ENCODE measurements at places on chromosomes 2 and 18.

DNA sequence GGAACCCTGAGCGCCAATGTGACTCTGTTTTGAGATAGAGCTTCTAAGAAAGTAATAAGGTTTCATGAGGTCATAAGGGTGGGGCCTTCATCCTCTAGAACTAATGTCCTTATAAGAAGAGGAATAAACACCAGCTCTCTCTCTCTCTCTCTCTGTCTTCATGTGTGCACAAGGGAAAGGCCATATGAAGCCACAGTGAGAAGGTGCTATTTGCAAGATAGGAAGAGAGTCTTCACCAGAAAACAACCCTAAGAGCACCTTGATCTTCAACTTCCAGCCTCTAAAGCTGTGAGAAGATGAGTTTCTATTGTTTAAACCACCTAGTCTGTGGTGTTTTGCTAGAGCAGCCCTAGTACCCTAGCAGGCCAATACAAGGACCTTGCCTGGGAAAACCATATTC is 55.8 kb downstream of the DOCK10 start:
- DNase-seq: no peak

GRCh38 chr2:37767959-37768925 is 96.8 kb upstream of the CDC42EP3 start:
- peak; percentile 96 for DNase-seq

- DNase-seq: no peak
These were observed 21.8 kb upstream of the NT5DC4 start for GRCh38 chr2:112698834-112699515.

GRCh38 chr2:192145496-192145895 is 49.2 kb downstream of the TMEFF2 start:
- no peak for DNase-seq

GRCh38 chr2:236552581-236553363 is 16.9 kb upstream of the ACKR3 start:
- no peak for DNase-seq

DNA sequence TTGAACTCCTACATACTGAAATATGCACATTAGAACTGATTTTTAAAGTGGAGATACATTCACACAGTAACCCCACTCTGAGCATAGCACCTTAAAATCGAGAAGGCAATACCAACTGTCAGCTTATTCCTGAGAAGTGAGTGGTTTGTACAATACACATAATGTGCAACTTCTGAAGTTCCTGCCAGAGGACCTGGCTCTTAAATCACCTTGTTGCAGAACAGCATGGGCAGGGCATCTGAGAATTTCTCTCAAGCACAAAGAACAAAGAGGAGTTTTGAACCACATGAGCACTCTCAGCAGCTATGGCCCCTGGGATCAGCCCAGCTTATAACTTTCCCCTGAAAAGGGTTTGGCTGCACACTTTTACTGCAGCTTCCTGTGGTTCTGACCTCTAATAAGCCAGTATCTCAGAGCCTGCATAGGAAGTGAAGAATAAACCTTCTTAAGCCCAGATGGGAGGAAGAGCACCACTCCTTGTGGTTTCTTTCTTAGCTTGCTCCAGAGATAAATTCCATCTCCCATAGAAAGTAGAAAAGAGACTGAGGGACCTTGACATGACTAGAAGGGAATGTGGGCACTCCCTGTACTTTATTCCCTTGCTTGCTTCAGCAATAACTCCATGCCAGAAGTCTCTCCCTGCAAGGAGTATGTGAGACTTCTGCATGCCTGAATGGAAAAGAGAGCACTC is 862.3 kb downstream of the SUCLG1 start:
- DNase-seq: no peak

DNA sequence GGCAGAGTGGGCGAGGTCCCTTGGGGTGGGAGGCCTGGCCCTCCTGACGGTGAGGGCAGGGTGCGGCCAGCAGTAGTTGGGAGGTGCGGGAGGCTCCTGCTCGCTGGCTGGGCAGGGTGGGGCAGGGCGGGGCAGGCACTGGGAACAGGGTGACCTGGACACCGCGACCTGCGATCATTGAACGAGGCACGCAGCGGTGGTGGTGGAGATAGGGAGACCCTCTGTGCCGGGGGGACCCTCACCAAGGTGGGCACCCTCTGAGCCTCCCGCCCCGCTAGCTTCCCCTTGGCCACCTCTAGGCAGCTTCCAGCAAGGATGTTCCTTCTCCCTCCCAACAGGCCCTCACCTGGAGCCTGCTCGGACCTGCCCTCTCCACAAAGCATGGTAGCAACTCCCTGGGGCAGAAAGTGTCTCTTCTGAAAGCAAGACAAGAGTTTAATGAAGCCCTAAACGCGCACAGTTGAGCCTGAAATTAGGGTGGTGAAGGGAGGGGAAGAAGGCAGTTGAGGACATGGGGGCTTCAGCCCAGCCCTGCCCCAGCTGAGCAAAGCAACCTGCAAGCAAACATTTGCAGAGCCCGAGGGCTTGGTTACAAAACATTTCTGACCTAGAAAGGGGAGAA is 15.4 kb upstream of the FOSL2 start:
- no peak for DNase-seq

DNA sequence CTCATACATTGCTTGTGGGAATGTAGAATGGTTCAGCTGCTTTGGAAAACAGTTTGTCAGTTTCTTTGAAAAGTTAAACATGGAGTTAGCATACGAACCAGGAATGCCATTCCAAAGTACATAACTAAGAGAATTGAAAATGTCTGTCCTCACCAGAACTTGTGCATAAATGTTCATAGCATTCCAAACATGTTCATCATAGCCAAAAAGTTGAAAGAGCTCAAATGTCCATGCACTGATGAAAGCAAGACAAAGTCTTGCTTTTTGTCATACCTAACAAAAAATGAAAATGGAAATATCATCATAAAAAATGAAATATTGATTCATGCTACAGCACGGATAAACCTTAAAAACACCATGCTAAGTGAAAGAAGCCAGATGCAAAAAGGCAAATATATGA is 408.8 kb upstream of the UBE2E3 start:
- no peak for DNase-seq

- DNase-seq: no peak
These were observed 15.6 kb downstream of the KIF3C start for GRCh38 chr2:25966531-25967270.

GRCh38 chr2:234453216-234453615 is 43.7 kb downstream of the ARL4C start:
- no peak for DNase-seq

DNA sequence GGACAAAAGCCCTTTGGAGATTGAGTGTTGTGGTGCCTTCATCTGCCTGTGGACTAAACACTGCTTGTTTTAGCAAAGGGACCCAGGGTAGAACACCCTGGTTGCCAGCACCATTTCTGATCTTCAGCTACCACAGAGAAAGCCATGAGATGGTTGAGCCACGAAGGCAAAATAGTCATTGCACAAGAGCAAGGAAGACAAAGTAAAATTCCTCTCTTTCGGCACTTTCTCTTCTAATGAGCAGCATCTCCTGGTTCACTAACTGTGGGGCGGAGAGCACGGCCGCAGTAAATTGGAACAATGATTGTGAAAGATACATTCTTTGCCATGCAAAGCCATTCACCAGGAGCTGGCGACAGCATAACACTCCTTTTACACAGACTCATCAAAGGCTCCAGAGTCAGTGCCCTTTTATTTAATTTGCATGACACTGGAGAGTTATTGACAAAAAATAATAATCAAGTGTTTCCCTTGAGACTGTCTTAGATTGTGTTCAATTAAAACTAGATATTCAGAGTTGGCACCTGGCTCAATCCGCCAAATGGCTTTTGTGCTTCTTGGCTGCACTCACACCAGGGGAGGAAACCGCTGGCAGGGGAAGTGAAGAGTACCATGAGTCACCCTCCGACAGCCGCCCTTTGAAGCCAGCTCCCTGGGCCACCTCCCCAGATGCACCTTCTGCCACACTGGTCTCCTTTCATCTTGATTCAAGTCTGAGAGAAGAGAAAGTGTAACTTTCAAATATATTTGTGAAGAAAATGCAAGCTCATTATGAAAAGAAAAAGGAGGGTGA is 100.5 kb upstream of the MEIS1 start:
- DNase-seq: peak; percentile 71

GRCh38 chr2:227472265-227473121 is 537 bp downstream of the AGFG1 start:
- DNase-seq: no peak

- peak; percentile 29 for DNase-seq
These were observed 519 bp downstream of the TTL start for GRCh38 chr2:112482309-112483041.

GRCh38 chr18:80172056-80172455 is 63.0 kb downstream of the ADNP2 start:
- no peak for DNase-seq

GRCh38 chr2:23533338-23533695 is 148.3 kb downstream of the KLHL29 start:
- DNase-seq: no peak

GRCh38 chr2:198641161-198641560 is 816.6 kb downstream of the SATB2 start:
- no peak for DNase-seq

- DNase-seq: no peak
These were observed 84.1 kb upstream of the POMC start for GRCh38 chr2:25252291-25253152.

DNA sequence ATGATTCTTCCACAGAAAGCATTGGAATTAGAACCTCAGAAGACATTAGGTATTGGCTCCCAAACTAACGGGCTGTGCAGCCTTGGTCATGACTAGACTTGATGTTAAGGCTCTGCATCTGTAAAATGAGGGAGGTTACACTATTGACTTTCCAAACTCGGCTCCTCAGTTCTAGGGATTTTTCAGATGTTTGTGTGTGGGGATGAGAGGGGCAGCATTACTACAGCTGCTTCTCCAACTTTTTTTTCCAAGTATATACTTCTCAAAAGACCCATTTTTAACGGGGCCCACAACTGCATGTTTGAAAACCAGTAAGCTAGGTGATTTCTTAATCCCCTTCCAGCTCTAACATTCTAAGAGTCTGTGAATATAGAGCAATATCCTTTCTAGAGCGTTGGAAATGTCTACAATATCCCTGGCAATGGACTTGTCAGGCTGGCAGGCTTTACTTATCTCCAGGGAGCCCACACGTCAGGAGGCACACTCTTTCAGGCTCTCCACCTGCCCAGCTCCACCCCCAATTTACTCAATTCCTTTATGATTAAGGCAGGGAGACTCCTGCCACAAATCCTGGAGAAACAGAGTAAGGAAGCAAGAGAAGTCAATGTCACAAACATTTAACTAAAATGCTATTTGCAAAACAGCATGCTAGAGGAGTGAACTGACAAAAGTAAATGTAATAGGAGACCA is 844 bp upstream of the MPV17 start:
- no peak for DNase-seq

- no peak for DNase-seq
These were observed 31.4 kb downstream of the NPPC start for GRCh38 chr2:231894566-231895380.

DNA sequence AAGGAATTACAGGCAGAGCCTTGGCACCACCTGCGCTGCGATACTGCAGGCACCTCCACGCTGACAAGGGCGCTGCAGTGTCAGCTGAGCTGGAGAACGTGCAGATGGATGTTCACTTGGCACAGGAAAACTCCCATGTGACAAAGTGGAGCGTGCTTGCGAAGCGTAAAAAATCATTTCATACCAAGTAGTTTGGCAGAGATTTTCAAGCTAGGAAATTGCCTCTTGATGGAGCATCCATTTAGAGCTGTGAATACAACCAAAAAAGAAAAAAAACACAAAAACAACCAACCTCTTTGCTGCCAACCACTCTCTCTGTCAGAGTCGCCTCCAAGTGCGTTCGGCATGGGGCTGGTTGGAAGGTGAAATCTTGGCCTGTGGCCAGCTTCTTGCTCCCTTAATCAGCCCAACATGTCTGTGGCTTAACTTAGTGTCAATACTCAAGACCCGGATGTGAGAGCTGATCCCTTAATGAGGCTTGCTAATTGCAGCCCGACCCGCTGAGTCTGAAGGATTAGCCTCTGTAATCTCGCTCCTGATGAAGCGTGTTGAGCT is 38.1 kb downstream of the ACOXL start:
- DNase-seq: no peak

DNA sequence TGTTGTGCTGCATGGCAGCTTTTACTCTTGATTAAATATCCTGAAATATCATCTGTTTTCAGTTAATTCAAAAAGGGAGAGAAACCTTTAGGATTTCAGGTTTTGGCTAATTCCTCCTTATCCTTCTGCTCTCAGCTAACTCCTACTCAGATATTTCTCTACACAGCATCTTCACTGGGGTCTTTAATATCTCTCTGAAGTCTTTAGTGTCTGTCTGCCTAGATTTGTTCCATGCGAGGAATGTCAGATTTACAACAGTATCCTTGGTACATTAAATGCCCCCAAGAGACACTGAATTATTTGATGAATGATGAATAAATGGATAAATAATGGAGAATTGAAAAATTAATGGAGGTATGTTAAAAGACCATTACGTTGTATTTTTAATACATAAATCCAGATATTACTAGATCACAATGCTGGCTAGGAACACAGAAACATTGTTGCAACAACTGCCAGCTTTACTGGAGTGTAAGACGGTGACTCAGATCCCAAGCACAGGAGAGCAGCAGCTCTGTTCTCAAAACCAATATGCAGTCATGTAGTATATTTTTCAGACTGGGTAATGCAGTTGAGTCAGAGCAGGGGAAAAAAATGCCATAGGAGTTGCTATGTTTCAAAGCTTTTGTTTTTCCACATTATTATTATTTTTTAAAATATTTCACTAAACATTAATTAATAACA is 388.0 kb upstream of the SYT4 start:
- DNase-seq: peak; percentile 78

- DNase-seq: no peak
These were observed 17.7 kb downstream of the ST6GAL2 start for GRCh38 chr2:106868275-106868674.

DNA sequence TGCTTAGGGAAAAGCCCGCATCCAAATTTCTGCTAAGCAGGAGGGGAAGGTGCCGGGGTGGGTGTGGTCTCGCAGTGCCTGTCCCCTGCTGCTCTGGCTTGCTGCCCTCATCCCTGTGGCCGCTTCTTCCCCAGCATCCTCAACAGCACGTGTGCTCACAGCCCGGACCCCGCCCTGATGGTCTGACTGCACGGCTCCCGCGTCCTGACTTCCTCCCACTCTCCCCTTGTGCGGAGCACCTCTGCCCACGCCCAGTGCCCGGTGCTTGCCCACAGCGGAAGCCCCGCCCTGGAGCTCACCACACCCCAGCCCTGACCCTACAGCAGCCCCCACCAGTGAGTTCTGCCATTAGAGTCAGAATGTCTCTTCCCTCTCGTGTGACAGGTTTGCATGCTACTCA is 277.9 kb downstream of the NDUFA10 start:
- DNase-seq: no peak

DNA sequence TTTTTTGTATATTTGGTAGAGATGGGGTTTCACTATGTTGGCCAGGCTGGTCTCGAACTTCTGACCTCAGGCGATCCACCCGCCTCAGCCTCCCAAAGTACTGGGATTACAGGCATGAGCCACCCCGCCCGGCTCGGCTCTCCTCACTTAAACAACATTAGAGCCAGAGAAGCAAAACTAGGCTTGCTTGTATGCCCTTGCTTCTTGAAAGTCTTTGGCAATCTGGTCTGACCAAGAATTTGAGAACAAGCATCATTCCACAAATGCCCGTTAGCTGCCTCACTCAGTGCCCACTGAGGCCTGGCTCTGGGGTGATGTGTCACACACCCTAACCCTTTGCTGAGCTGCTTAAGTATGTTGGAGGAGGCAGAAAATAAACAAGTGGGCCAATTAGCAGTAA is 33.5 kb downstream of the SOWAHC start:
- no peak for DNase-seq
